ENCODE measurements at places on chromosomes 1 and 21.

- DNase-seq: no peak
These were observed 196.0 kb downstream of the URB2 start for GRCh38 chr1:229822026-229822425.

- DNase-seq: no peak
These were observed 89.5 kb downstream of the OLFM3 start for GRCh38 chr1:101907264-101907663.

- DNase-seq: no peak
These were observed 37.2 kb downstream of the PBX1 start for GRCh38 chr1:164596172-164596571.

GRCh38 chr1:212413902-212414327 lies 771 bp downstream of the PACC1 start:
- DNase-seq: no peak

DNA sequence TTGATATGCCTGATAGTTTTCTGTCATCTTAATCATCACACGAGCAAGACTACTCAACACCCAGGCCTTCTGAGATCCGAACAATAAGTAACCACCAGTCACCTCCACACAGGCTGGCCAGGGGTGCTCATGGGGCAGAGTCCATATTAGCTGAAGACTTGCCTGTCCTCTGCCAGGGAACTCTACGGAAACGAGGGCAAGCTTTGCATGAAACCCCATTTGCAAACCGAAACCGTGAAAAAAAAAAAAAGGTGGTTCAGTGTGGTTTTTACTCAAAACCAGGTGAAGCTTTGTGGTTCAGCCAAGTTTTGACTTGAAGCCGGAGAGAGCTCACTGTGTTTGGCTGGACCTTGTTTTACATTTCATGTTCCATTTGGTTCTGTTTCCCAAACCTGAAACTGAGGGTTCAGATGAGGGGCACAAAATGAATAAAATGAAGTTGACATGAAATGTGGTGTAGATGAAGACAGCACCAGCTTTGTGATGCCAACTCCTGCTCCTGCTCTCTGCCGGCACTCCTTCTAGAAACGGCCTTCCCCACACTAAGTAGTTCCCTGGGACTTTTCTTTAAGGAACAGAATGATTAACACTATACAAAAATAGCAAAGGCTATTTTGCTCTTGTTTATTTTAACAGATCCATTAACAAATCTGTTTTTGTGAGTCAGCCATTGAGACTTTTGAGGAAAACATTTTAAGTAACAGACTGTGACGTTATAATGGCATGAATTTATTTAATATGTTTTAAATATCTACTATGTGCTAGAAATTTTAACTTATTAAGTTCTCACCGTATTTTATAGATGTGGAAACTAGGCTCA lies 74.7 kb downstream of the RUNX1 start:
- DNase-seq: no peak

- no peak for DNase-seq
These were observed 117.9 kb downstream of the DMRTB1 start for GRCh38 chr1:53576866-53577760.

DNA sequence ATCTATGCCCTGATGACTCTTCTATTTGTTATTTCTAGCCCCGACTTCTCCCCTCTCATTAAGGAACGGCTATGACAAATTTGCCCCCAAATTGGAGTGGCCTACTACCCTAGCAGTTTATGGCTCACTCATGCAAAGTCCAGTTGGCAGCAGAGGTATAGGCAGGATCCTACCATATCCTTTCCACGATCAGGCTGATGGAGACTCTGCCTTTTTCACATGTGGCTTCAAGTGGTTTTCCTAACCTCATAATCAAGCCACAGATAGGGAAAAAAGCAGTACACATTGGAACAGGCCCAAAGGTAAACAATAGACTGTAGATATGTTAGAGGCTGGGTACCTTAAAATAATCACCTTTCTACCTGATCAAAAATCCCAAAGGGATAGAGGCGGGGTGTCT lies 292.5 kb downstream of the NCAM2 start:
- no peak for DNase-seq

- DNase-seq: no peak
These were observed 209.9 kb downstream of the SDCCAG8 start for GRCh38 chr1:243465738-243466137.

DNA sequence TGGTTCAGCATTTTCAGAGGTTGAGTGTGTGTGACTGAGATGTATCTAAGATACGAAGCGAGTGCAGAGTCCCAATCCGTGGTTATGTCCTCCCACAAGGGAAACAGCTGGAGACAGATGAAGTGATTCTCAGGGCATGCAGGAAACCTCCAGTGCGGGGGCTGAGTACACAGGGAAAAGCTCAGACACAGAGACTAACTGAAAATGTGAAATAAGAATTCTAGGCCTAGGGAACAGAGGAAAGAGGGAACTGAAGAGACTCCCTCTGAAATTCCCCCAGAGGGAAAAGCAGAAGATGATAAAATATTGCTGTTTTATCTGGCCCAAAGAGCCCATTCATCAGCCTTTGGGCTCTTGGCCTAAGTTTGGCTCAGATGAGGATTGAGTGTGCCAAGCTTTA lies 116.8 kb downstream of the LRRC53 start:
- no peak for DNase-seq

GRCh38 chr1:195053478-195053877 lies 1554.8 kb downstream of the KCNT2 start:
- DNase-seq: no peak
